ENCODE measurements at places on chromosomes 7 and 10.

DNA sequence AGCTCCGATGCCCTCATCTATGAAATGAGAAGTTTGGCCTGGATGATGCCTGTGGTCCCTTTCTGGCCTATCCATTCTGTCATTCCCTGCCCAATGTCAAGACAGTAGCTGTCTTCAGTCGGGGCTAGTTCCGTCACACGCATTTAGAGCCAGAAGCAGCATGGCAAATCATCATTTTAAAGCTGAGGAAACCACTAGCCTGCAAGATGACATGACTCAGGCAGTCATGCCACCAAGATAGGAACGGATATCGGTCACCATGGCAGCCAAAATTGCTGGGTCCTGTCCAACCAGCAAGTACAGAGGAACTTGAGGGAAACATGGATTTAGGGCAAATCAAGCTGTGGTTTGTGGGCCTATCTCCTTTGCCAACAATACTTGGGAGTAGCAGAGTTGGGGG, 64.5 kb upstream of the MRLN start:
- no peak for DNase-seq

- no peak for DNase-seq
These were observed 520 bp downstream of the ELAPOR2 start for GRCh38 chr7:87058744-87059524.

GRCh38 chr10:77943121-77943901, 16.8 kb upstream of the DLG5 start:
- DNase-seq: peak; percentile 94

DNA sequence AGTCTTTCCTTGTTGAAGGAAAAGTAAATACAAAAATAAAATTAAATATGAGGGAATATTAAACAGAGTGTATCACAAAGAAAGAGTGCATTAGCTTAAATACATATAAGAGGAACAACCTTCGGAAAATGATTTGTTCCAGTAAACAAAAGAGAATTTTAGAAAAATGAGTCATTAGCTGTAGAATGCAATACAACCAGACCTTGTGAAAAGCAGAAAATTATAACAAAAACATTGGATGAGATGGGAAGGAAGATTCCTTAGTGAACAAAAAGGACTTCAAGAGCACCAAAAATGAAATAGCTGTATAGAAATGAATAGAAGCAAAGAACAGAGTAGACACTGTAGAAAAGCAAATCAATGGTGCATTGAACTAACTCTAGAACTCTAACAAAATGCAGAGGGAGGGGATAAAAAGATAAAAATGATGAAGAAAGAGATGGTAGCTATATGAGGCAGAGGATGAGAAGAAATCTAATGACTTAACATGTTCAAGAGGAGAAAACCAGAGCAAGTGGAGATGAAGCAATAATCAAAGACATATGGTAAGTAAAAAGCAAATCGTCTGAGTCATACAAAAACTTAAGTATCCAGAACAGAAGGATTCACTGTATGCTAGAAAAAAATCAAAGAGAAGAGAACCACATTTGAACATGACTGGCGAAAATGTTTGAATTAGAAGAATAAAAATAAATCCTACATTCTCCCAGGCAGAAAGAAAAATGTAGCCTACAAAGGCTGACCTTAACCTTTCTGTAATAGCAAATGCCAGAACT, 190.5 kb downstream of the TMEM26 start:
- DNase-seq: peak; percentile 86

DNA sequence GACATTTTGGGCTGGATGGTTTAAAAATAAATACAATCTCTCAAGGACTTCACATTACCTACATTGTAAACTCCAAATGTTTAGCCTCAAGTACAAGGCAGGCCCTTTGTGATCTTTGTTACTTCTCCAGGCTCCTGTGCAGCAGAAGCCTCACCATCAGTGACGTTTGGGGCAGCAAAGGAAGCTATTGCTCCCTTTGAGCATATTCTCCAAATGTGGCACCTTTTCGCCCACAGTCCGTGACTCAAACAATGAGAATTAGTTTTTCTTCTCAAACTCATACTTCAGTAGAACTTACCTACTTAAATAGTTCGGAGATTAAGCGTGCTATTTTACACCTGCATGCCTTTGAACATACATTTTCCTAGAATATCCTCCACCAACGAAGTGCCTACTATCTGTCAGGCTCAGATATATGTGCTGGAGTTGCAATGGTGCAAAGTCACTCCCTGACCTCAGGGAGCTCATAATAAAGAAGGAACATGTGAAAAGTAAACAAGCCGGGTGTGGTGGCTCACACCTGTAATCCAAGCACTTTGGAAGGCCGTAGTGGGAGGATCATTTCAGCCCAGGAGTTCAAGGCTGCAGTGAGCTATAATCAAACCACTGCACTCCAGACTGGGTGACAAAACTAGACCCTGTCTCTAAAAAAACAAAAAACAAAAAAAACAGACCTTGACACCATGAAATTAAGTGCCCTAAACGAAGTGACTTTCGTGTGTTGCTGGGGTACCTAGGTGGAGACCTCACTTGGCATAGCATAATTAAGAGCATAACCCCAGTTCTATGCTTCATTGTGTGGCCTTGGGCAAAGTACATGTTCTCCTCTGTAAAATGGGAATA, 1.2 kb upstream of the ABCF2 start:
- no peak for DNase-seq

DNA sequence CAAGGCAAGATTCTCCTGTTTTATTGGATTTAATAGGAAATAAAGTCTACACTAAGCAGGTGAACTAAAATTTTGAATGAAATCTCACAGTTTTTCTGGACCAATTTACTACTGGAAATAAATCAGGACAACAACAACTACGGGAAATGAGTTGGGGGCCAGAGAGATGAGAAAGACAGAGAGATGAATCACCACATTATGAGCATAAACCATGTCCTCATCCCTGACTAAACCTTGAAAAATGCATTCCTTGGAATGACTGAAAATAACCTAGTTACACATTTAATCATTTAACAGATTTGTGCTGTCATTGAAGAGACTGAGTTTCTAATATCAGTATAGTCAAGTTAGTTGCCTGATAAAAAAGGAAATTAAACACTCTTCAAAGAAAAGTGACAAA, 608.4 kb upstream of the KCND2 start:
- DNase-seq: peak; percentile 85

- DNase-seq: peak; percentile 52
These were observed 622.6 kb upstream of the CELF2 start for GRCh38 chr10:10394933-10395658.

GRCh38 chr7:42926204-42926603, 5.8 kb downstream of the PSMA2 start:
- DNase-seq: no peak

- DNase-seq: peak; percentile 83
These were observed 8.0 kb upstream of the GRK5 start for GRCh38 chr10:119199231-119199992.

GRCh38 chr7:45007571-45008328, 7.7 kb downstream of the CCM2 start:
- DNase-seq: no peak

DNA sequence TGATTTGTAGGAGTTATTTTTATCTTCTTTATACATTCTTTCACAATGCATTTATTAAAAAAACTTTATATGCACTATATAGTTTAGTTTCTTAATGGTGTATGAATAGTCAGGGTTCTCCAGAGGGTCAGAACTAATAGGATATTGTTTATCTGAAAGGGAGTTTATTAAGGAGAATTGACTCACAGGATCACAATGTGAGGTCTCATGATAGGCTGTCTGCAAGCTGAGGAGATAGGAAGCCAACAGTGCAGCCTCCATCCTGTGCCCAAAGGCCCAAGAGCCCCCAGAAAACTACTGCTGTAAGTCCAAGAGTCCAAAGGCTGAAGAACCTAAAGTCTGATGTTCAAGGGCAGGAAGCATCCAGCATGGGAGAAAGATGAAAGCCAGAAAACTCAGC, 192.8 kb upstream of the AHR start:
- no peak for DNase-seq

DNA sequence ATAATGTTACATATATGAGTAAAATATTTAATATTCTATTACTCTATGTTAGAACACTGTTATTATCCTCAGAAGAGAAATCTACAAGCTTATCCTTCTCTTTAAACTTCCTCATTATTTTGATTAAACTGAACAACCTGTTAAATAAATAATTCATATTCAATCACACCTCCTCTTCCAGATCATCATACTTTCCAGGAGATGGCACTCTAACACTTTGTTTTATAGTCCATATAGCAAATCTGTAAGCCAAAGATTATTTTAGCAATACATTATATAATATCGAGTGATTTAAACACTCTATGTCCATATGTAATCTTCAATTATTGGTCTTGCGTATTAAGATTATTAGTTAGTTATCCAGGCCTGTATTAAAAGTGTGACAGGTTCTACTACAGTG, 694.1 kb downstream of the ANKRD7 start:
- DNase-seq: no peak

DNA sequence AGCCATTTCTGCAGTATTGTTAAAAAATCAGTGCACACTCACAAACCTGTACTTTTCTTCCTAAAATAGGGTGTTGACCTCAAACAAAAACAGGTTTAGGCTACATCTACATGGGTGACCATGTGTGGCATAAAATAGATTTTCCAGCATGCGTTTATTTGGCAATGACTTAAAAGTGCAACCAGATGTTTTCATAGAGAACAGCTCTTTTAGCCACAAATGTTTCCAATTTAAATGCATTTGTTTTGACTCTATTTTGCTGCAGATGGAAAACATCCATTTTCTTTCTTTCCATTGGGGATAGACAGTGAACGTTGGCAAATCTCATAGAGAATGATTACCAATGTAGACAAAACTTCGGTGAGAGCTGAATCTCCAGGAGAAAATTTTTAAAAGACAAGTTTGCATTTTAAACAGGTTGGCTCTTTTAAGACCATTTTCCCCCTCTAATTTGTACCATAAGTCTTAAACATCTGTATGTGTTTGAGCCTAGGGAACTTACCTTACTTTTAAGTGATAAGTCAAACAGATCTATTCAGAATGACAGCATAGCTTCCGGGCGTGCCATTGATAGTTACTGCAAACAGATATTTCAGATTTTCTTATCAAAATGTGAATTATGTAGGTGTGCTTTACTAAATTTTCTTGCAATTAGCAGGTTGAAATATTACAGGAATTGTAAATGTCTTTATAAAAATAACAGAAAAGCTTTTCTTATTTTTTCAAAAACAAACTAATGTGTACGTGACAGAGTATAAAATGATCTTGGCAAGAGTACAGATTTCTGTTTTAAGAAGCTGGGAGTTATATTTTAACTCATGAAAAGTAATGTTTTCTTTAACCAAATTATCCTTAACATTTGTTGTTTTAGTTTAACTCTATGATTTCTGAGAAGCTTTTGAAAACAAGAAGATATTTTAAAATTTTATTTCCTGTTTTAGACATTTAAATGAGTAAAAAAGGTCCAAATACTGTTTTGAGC, 144.9 kb downstream of the HGF start:
- DNase-seq: peak; percentile 53
